ENCODE measurements at places on chromosomes 2 and 18.

DNA sequence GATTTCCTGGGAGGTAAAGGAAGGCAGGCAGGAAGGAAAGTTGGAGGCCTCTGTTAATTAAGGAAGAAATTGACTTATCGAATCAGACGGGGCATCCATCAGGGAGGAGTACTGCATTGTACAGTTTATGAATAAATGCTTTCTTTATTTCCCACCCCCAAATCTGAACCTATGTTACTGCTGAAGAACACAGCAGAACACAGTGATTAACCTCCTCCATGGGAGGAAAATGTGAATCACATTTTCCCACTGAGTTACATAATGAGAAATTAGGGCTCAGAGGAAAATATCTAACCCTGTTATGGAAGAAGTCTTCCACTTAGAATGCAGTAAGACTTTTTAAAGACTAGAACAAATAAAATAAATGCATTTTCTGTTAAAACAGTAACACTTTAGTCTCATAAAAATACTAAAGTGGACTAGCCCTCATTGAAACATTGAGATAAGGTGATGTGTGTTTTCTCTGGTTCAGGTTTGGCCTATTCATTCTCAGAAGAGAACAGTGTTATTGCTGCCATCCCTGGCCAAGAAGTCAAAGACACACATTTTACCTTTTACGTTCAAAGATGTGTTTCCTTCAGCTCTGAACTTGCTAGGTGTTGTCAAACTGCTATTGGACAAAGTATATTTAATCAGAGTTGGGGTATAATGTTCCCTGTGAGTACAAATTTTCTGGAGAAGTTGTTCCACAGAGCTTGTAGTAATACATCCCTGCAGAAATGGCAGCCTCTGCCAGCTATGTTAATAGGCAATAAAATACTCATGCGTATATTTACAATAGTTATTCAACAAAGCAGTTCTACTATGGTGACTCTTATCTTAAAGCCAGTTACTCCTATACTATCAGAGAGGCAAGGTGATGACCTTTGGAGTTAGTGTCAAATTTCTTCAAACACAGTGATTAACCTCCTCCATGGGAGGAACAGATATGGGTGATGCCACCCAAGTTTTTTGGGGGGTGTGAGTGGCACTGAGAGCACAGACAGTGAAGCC lies 11.1 kb downstream of the DNAH6 start:
- DNase-seq = no peak

DNA sequence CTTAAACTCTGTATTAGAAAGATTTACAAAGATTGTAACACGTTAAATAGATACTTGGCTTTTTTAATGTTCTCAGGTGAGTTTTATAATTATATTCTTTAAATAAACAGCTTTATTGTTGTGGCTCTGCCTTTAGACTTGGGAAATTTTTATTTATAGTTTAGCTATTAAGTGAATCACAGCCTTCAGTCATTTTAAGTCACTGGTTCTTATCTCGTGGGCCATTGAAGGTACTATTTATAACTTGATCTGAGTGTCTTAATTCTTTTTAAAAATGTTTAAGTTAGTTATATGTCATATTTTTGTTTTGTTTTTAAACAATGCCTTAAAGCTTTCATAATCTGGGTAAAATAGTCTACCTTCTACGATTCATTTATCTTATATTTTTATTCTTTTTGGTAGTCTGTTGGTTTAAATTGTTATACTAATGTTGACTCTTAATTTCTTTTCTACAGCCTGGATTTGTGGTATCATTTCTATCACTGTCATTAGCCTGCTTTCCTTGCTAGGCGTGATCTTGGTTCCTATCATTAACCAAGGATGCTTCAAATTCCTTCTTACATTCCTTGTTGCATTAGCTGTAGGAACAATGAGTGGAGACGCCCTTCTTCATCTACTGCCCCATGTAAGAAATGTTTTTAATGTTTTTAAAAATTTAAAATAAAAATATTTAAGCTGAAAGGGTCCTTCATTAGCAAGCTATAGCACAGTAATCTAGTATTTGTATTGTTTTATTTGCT lies 49.3 kb downstream of the SLC39A10 start:
- no peak for DNase-seq

GRCh38 chr2:148602885-148603561 lies 41.5 kb upstream of the EPC2 start:
- DNase-seq = no peak

- DNase-seq = no peak
These were observed 64.1 kb downstream of the EIF2AK3 start for GRCh38 chr2:88563129-88563528.

DNA sequence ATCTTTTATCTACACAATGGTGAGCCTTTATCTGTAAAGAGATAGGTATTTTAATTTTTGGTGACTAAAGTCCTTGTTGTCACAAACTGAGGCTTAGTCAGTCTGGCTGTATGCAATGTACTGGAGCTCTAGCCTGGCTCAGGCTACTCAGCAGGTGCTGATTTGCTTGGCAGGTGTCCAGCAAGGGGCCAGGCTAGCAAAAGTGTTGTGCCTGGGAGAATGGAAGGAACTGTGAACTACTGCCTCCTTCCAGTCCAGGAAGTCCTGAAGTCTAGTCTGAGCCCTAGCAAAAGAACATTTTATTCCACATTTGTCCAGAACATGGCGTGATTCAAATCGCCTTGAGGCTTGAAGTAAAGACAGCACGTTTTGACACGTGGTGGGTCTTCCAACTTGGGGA lies 260.5 kb downstream of the CCDC85A start:
- peak; percentile 23 for DNase-seq

Measured in glomerular endothelial cell (primary cell).